Fibroblast of upper back skin (primary cell): ENCODE measurements at places on chromosomes 5 and 9.
A peak's percentile ranks its signal among the peaks of the same experiment; 100 is the strongest.

DNA sequence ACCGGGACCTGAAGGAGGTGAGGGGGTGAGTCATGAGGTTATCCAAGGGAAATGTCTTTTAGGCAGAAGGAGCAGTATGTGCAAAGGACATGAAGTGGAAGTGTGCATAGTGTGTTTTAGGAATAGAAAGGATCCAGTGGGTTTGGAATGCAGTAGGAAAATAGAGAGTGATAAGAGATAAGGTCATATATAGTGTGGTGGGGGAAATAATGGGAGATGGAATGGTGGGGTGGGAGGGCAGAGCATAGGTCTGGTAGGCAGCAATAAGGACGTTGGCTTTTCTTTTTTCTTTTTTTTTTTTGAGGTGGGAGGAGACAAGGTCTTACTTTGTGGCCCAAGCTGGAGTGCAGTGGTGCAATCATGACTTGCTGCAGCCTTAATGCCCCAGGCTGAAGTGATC is 17.8 kb downstream of the SNX24 start:
- DNase-seq: no peak

DNA sequence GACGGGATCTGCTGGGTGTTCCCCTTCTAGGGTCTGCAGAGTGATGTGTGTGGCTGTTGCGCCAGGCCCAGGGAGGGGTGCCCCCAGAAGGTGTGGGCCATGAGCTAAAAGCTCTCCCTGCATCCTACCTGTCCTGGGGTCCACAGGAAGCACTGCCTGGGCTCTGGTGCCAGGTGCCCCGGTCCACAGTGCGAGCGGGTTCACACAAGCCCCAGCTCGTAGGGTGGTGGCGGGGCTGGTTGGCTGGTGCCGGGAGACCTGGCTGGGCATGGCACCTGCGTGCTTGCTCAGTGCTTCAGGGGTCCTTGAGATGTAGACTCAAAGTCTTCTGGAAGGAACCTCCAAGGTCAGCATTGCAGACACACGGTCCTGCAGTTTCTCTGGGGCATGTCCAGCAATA is 25.5 kb downstream of the ASS1 start:
- DNase-seq: no peak

DNA sequence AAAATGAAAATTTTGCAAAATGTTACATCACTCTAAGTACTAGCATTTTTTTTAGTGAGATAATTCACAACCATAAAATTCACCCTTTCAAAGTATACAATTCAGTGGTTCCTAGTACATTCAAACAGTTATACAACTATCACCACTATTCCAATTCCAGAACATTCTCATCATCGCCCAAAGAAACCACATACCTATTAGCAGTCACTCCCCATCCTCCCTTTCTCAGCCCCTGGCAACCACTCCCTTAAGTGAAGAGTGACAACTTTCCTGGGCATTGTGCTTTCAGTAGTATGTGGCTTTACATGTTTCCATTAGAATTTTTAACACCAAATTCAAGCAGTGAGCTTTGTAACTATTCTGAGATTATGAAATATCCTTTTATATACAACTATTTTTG is 81.4 kb downstream of the RASEF start:
- DNase-seq: no peak

DNA sequence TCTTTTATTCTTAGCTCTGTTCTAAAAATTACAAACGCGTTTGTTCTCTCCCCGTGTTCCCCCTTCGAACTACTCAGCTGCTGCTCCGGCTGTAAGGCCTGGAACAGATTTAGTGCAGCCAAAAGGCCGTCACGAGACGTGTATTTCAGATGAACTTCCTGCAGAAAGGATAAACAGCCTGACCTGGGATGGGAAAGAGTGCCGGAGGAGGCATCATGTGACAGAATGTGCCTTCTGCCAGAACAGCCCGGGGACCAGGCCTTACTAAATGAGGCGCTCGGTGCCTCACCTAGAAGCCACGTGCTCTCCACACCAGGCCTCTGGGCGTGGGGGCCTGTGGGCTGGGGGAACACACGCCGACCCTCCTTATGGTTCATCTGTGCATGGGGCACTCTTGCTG is 94.7 kb downstream of the PPARGC1B start:
- DNase-seq: no peak

DNA sequence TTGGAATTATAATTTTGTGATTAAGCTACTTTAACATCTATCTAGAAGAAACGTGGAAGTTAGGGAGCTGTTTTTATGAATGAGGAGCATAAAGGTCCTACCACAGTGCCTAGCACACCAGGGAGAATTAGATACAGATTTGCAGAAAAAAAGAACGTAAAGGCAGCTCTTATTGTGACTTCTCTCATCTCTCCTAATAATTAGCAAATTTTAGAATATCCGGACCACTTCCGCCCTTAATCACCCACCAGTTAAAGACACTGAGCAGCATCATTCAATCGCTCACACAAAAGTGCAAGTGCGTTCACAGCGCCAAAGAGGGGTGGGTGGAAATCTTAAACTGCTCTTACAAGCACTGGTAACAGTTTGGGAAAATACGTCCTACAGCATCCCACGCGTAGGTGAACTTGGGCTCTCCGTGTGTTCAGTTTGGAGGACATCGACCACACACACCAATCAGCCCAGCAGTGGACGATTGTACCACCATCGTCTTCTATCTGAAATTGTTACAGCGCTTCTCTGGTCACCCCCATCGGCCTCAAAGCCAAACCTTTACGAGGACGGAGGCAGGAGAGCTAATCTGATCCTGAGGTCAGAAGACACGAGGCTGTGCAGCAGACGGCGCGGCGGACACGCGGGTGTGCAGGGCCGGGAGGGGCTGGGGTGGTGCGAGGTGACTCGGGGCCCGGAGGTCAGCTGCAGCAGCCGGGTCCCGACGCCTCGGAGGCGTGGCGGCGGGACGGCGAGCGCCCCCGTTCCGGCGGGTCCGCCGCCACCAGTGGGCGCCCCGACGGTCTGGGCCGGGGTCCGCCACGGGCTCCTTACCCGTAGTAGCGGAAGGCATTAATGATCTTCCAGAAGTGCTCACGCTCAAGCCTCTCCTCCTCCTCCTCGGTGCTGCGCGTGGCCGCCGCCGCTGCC is 646 bp downstream of the CARNMT1 start:
- DNase-seq: peak; percentile 20

- no peak for DNase-seq
Observed at GRCh38 chr5:95845391-95845790, 22.9 kb upstream of the GLRX start.

DNA sequence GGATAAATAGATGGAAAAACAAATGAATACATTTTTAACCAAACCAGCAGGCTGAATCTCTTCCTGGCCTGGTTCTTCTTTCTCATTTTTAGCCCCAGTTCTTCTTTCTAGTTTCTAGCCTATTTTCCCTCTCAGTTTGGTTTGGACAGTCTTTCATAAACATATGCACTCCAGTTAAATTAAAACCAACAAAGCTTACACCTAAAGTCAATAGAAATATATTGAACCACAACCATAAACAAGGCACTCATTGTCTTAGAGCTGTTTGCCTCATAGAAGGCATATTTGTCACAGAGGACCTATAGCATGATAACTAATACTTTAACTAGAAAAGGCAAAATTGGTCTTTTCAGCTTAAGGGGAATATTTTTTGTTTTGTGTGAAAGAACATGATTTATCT is 638.3 kb downstream of the NR2F1-AS1 start:
- no peak for DNase-seq

DNA sequence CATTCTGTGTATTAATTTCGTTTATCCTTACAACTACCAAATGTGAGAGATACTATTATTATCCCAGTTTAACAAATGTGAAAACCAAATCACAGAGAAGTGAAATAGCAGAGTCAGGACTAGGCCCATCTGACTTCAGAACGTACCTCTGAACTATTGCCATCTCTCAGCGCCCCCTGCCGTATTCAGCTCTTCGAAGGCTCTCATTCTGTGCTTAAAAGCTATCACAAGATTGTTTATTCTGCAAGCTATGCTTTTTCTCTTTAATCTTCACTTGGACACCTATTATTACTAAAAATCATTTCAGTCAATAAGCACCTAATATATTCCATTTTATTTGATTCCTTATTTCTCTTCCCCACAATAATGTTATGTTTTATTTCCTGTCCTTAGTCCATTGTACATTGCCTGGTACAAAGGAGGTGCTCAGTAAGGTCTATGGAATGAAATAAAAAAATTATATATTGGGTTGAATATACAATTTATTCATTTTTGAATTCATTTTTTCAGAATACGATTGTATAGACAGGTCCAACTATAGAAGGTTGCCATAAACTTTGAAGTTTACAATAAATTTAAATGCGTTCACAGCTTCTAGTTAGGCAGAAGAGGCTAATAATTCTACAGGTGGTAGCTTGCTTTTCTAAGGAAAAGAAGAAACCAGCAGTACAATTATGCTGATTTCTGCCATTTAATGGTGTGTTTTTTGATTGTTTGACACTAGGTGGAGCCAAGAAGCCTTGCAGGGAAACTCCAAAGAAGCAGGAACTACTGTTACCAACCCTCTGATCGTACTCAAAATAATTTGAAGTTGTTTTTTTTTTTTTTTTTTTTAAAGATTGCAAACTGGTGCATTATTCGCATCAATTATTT is 202.2 kb upstream of the DMRTA1 start:
- peak; percentile 61 for DNase-seq

DNA sequence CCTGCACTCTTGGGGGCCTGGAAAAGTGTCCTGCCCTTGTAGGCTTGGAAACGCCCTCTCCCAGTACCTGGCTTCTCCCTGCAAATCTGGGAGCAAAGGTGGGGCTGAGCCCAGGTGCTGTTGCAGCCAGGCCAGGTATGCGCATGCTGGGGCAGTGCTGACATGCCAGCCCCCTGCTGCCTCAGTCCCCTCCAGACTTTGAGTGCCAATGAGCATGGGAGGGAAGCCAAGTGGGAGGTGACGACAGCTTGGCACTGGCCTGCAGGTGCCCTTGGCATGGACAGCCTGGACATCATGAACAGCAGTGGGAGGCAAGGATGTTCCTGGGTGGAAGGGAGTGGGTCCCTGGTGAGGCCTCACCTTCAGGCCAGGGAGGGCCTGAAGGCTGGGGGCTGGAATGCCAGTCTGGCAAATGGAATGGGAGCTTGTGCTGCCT is 1494.4 kb upstream of the NUDT12 start:
- DNase-seq: no peak

GRCh38 chr5:55313870-55314617 is 6.3 kb downstream of the MTREX start:
- no peak for DNase-seq

DNA sequence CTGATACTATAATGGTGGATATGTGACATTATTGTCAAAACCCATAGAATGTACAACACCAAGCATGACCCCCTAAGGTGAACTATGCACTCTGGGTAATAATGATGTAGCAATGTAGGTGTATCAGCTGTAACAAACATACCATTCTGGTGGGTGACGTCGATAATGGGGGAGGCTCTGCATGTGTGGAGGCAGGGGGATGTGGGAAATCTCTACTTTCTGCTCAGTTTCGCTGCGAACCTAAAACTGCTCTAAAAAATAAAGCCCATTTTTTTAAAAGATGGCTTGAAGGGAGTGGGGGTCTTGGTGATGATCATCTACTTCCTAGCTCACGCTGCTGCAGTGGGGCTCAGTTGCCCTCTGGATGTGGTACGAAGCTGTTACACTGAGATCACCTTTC is 51.1 kb downstream of the RASGEF1C start:
- no peak for DNase-seq

- peak; percentile 67 for DNase-seq
Observed at GRCh38 chr5:106399391-106399790, 1271.3 kb downstream of the EFNA5 start.

- peak; percentile 76 for DNase-seq
Observed at GRCh38 chr5:67289763-67290521, 93.3 kb upstream of the CD180 start.

- no peak for DNase-seq
Observed at GRCh38 chr5:143977891-143978461, 166.0 kb downstream of the HMHB1 start.

DNA sequence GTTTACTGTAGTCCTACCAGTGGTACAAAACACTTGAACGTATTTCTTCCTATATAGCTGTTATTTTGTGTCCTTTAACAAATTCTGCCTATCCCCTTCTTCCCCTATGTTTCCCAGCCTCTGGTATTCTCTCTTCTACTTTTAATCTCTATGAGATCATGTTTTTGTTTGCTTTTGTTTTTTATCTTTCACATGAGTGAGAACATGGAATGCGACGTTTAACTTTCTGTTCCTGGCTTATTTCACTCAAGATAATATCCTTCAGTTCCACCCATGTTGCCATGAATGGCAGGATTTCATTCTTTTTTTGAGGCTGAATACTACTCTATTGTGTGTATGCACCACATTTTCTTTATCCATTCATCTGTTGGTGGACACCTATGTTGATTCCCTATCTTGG is 634.4 kb upstream of the WWC1 start:
- no peak for DNase-seq

GRCh38 chr5:112480501-112480900 is 61.4 kb upstream of the EPB41L4A start:
- DNase-seq: no peak

GRCh38 chr9:138025417-138025816 is 147.8 kb downstream of the CACNA1B start:
- no peak for DNase-seq

DNA sequence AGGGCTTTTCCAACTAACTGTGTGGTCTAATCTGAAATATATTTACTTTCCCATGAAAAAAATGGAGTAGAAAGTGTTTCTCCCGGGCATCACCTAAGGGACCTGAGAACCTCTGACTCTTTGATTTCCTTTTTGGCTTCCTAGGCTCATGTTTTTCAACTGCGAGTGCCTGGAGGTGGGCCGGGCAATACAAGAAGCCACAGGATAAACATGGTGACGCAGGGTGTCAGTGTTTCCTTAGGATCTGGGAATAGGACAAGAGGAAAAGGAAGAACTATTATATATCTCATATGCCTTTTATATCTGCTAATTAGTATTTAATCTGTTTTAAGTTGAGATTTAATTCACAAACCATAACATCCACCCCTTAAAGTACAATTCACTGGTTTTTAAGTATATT is 11.4 kb upstream of the LECT2 start:
- no peak for DNase-seq

GRCh38 chr5:140398379-140398811 is 3.2 kb upstream of the ANKHD1 start:
- DNase-seq: no peak

GRCh38 chr9:131728546-131728910 is 11.3 kb downstream of the RAPGEF1 start:
- no peak for DNase-seq

GRCh38 chr5:157159209-157159751 is 6.8 kb downstream of the GARIN3 start:
- no peak for DNase-seq

DNA sequence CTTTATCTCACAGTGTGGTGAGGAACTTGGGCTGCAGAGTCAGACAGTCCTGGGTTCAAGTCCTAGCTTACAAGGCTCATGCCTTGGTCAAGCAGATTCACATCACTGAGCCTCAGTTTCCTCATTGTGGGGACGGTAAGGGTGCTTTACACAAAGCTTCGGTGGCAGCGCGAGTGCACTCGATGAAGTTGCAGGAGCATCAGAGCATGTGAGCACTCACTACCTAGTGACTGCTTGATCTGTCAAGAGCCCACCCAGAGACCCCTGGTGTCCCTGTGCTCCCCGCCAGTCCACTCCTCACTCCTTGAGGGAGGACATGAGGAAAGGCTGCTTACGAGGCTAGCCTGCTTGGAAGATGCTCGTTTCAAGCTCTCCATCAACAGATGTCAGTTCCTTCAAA is 56.2 kb upstream of the GARNL3 start:
- no peak for DNase-seq
